ENCODE measurements at places on chromosomes 6 and 20.
A peak's percentile ranks its signal among the peaks of the same experiment; 100 is the strongest.

DNA sequence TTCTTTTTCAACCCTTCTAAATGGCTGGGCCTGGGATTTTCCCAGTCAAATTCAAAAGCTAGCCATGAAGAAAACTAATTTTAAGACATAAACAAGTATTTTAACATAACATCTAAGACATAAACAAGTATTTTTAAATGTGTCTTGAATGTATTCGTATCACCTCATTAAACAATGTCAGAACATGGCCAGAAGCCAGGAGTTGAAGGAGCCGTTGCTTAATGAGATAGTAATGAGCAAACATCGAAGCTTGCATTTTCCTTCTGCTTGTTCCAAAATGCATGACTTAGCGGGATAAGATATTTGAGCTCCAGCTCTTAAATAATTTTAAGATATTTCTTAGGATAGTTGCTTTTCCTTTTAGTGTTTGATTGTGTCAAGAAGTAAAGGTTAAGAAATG, 4.2 kb upstream of the RNF182 start:
- DNase-seq: no peak

DNA sequence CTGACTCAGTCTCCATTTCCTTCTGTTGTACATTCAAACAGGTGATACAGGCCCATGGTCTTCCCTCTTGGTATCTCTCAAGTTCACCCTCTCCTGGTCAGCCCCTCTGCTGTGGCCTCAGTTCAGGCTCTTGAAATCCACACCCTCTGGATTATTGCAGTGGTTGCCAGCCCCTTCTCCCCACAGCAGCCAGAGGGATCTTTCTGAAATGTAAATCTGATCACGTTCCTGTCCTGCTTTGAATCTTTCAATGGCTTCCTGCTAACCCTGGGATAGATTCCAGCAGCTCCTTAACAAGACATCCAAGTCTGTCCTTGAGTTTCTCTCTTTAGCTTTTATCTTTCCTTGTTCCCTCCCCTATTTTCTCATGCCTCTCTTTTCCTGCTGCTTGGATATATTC, 22.2 kb downstream of the CHMP4B start:
- DNase-seq: no peak

GRCh38 chr6:7135755-7136154, 28.0 kb downstream of the RREB1 start:
- DNase-seq: no peak

DNA sequence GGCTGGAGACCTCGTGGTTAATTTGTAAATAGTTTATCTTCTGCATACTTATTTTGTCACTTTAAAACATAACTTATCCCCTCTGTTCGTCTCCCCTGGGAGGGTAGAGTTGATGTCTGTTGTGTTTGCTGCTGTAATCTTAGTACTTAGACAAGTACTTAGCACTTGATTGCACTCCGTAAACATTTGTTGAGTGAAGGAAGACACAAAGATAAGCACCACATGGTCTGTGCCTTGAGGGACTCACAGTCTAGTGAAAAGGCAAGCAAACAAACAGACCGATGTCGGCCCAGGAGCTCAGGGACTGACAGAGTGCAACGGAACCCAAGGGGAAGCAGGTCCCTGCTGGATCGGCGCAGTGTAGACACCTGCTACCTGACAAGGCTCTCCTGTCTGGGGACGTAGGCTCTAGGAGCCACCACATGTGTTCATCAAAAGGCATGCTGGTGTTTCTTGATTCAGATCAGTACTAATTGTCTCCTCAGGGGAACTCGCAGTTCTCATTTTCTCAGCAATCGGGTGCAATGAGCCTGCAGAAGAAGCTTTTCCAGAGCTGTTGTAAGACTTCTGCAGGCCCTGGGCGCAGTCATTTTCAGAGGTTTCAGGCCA, 31.4 kb downstream of the EDN3 start:
- no peak for DNase-seq

- DNase-seq: peak; percentile 38
These were observed 51.8 kb downstream of the ABRACL start for GRCh38 chr6:139080255-139080920.

DNA sequence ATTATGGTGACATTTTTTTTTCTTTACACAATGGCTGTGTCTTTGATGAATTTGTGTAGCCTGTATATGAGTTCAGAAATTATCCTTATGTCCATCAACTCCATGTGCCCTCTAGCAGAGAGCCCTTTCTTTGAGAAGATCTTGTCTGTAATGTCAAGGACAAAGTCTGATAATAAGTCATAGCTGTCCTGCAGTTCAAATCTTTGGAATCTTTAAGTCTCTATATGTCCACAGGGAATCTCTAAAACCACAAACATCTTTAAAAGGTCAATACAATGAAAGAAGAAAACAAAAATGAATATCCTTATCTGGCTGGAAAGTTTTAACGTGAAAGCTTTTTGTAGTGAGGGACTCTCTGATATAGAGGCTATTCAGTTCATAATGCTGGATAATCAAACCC, 16.9 kb upstream of the TMEM14A start:
- no peak for DNase-seq

DNA sequence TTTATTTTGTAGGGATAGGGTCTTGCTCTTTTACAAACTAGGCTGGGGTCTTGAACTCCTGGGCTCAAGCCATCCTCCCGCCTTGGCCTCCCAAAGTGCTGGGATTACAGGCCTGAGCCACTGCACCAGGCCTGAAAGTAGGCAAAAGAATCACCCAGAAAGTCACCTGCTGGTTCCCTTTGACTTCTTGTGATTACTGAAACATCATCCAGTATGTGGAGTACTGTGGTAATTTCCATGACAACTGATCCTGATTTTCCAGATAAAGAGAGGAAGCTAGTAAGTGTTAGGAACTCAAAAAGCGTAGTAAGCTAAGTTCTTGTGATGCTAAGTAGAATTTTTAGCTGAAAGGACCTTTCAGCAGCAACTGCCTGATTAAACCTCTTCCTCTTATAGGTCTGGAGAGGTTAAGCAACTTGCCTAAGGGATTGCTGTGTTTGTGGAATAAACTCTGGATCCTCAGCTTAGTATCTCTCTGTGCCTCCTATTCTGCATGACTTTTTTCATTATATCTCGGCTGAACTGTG, 16.8 kb downstream of the RALY start:
- DNase-seq: no peak

GRCh38 chr20:51190783-51191180, 167.9 kb upstream of the KCNG1 start:
- DNase-seq: no peak

DNA sequence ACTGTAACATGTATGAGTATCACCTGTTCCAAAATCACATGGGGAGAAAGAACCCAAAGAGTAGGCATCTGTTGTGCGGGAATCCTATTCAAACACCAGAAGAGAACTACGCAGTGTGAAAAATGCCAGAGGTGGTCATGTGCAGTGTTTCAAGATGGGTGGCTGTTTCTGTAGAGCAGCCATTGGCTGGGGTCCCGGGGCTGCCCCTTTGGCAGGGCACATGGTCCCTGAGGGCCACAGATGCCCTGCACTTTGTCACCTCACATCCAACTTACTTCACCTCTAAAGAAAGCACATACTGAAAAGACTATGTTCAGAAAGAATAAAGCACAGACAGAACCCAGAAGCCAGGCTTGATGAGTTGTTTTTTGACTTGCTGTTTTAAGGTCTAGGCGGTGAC, 12.3 kb downstream of the MTCH1 start:
- no peak for DNase-seq

- no peak for DNase-seq
These were observed 320.1 kb upstream of the SOX4 start for GRCh38 chr6:21273451-21273850.

DNA sequence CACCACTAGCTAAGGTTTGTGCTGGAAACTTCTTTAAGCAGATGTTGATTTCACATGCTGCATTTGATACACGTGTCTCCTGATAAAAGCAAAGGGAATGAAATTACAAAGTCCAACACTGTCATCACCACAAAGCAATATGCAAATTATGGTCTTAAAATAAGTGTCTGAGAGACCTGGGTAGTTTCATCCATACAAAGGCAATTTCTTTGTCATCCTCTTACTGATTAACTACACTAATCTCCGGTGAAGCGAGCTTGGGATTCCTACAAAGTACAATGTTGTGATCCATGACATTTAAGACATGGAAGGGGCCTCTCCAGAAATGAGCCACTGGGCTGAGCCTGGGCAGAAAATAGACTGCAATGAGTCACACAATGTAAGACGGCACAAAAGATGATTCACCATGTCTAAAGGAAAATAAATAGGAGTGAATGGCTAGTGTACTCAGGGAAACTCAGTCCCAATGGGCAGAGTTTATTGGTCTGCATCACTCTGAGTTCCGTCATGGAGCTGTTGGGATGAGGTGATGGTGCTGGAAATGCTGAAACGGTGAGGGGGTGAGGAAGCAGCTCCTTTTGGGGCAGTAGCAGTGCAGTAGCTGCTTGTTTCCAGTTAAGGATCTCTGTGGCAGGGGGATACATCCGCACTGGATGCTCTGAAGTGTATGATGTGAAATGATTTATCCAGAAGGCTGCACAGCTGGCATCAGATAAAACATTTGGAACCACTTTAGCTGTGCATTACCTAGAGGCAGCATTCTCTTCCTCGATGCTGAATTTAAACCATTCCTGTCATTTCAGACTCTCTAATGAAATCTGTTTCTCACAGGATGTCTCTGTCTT, 103.3 kb downstream of the IBTK start:
- peak; percentile 94 for DNase-seq

DNA sequence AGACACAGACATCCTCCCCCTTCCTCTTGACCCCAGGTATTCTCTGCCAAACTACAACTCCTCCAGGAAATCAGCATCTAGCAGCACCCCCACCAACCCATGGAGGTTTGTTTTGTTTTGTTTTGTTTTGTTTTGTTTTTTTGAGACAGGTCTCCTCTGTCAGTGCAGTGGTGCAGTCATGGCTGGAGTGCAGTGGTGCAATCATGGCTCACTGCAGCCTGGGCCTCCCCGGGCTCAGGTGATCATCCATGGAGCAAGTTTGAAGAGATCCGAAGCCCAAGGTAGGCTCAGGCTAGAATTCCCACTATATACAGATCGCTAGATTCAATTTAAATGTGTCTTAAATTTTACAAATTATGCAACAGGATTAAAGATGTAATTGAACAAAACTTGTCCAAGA, 518.2 kb upstream of the ARID1B start:
- DNase-seq: no peak

- no peak for DNase-seq
These were observed 15.2 kb downstream of the B4GALT5 start for GRCh38 chr20:49698477-49698876.

- DNase-seq: no peak
These were observed 165.2 kb upstream of the CENPW start for GRCh38 chr6:126174697-126175096.

DNA sequence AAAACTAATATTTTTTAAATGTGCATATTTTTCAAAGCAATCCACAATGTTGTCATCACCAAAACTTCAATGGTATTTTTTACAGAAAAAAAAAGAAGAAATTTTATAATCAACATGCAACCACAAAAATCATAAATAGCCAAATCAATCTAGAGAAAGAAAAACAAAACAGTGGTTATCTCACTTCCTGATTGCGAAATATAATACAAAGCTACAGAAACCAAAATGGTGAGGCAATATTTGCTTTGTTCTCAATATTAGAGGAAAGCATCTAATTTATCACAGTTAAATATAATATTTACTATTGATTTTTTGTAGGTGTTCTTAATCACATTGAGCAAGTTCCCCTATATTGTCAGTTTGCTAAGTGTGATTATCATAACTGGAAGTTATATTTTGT, 720.7 kb upstream of the ADGRB3 start:
- DNase-seq: peak; percentile 1

GRCh38 chr6:34986845-34987246, 97.8 kb downstream of the ANKS1A start:
- DNase-seq: peak; percentile 73

- DNase-seq: no peak
These were observed 65.8 kb downstream of the SLC22A2 start for GRCh38 chr6:160192840-160193239.

DNA sequence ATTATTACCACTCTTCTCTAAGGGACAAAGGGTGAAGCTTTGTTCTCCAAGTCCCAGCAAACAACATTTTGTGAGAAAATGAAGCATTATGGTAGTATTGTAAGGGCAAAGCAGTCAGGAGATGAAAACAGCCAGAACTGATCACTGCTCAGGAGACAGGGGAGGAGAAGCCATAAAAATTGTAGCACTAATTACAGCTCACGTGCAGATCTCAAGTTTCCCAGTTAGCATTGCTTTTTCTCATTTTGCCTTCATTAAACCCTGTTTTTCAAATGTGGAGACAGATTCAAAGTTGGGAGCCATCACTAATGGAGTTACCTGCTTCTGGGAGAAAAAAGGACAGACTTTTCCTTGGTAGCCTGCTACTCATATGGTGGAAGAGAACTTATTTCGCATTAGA, 210.9 kb upstream of the PDE10A start:
- no peak for DNase-seq

GRCh38 chr6:122472022-122472340, 374 bp upstream of the SERINC1 start:
- DNase-seq: no peak

GRCh38 chr6:132817554-132818403, 3.4 kb downstream of the RPS12 start:
- no peak for DNase-seq

- DNase-seq: no peak
These were observed 26.6 kb upstream of the RUNX2 start for GRCh38 chr6:45301348-45302142.

Measured in fibroblast of gingiva (primary cell).